RWPE2 (cell line): ENCODE measurements at places on chromosomes 2 and 18.

DNA sequence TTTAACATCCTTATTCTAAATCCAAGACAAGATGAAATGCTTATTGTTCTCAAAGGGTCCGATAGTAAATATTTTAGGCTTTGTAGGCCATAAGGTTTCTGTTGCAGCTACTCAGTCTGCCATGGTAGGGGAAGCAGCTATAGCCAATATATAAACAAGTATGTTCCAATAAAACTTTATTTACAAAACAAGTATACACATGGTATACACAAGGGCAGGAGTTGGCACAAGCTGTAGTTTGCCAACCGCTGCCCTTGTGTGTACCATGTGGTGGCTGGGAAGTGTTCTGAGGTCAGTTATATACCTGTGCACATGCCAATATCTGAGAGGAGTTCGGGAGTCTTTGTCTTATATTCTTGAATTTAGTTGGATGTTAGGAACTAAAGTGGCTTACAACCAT, 126.0 kb upstream of the DNMT3A start:
- DNase-seq: no peak

DNA sequence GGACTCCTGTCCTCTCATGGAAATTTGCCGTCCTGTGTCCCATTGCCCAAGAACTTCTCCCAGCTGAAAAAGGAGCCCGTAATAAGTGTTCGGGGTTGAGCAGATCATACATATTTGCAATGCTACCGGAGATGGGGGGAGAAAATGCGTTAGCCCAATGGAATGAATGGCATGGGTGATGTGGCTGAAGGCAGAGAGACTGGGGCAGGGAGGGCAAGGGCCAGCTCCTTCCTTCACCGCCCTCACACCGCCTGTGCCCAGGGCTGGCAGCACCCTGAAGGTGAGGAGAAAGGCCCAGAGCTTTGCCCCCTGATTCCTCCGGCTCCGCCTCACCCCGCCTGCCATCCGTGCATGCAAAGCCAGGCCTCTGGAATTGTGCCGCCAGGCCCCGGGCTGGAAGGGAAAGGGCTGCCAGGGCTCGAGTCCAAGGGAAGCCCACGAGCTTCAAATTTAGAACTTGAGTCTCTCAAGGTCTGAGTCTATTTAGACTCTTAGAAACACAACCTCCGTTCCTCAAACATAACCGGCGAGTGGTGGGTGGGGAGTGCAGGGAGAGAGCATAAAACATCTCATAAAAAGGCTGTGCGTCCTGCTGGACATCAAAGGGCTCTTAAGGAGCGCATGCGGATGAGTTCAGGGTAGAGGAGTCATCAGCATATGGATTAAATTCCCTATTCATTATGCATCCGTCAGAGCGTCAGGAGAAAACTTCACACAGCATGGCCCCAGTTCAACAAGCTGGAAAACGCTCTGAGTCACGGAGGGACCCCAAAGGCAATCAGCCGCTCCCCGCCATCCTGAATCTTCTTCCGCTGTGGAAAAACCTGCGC, 121.7 kb upstream of the GLI2 start:
- DNase-seq: no peak

- DNase-seq: no peak
Measured at GRCh38 chr2:184890311-184890710, 292.0 kb downstream of the ZNF804A start.

DNA sequence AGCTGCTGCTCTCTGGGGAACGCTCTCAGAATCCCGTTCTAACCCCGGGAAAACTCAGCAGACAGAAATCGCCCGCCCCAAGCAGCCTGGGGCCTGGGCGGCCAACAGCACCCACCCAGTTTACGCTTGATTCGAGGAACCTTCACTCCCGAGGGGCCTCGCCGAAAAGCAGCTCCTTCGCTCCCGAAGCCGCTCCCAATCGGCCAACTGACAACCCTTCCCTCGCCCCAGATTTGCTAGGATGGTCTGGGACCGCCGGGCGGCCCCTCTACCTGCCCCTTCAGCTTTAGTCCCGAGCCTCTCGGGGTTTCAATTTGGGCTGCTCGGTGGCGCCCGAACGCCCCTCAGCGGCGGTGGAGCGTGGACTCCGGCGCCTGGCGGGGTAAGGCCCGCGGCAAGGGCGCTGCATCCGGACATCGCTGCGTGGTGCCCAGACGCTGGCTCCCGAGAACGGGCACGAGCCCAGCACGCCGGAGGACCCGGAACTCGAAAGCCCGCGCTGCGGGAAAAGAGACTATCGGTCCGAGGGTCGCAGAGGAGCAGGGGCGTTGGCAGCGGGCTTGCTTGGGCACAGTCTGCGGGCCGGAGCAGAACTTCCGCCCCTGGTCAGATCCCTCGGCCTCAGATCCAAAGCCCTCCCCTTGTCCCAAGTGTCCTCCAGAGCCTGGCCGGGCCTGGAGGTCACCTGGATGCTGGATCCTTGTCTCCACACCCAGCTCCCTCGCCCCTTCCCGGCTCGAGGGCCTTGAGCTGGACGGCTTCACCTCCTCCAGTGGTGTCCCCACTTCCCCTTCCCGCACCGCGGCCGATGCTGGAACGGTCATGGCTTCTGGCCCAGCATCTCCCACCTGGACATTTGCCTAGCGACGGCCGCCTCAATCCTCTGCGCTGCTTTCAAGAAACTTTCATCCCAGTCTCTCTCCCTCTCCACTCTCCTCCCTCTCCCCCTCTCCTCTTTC, 3.0 kb upstream of the OTX1 start:
- no peak for DNase-seq

DNA sequence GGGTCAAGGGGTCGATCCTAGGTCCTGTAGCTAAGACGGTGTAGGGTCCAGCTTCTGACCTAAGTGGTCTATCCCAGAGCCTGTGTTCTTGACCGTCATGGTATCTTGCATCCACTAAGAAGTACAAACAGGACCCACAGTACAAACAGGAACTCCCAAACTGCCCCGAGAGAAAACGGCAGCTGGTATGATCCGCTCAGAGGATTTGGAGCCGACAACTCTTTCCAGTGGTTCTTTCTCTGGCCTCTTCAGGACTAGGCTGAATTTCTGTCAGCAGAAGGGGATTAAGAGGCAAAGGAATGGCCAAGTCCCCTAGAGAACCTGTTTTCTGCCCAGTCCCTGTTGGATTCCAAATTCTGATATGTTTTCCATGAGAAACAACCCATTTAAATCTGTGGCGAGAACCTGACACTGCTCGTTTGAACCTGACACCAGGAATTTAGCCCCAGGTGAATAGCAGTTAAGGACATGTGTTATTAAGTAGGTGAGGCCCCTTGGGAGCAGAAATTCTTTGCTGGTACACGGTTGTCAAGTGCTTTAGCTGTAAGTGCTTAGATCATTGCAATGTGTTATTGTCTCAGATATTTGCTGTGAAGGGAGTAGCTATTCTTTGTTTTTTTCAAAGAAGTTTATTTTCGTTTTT, 50.5 kb upstream of the TXNDC2 start:
- no peak for DNase-seq

- DNase-seq: no peak
Measured at GRCh38 chr2:17793296-17793695, 23.0 kb upstream of the MSGN1 start.

GRCh38 chr18:26322890-26323653, 96.8 kb downstream of the TAF4B start:
- no peak for DNase-seq

DNA sequence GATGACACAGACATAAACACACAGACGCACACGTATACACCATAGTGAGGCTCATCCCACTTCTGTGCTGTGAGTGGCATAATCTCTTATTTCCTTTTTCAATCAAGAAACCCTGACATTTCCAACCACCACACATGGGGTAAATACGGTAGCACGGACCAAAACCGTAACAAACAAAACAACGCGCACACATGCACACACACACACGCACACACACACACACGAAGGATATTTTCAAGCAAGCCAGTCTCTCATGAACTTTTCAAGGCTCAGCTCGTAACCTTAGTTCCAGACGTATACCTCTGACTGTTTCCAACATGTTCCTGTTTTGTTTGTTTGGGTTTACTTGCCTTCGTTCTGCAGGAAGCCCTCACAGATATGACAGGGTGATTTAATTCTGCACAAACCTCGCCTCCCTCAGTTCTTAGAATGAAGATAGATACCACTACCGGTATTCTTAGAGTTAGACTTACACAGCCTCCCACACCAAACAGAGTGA, 119.8 kb downstream of the BCL2 start:
- DNase-seq: no peak

- peak; percentile 53 for DNase-seq
Measured at GRCh38 chr2:241842620-241843211, 16.0 kb downstream of the PDCD1 start.

DNA sequence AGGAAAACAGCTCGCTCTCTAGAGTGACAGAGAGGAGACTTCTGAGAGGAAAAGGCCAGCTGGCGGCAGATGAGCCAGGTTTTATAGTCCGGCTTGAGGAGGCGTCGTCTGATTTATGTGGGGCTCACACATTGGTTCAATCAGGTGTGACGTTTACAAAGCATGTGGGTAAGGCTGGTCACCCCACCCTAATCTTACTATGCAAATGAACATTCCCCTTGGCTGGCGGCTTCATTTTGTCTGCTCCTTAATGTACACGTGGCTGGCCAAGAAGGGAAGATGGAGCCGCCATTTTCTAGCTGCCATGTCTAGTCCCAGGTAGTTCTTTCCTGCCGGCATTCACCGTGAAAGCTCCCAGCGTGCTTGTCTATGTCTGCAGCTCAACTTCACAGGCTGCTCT, 299.1 kb upstream of the SPRED2 start:
- DNase-seq: no peak

- no peak for DNase-seq
Measured at GRCh38 chr18:47801817-47802216, 128.6 kb downstream of the SMAD2 start.

DNA sequence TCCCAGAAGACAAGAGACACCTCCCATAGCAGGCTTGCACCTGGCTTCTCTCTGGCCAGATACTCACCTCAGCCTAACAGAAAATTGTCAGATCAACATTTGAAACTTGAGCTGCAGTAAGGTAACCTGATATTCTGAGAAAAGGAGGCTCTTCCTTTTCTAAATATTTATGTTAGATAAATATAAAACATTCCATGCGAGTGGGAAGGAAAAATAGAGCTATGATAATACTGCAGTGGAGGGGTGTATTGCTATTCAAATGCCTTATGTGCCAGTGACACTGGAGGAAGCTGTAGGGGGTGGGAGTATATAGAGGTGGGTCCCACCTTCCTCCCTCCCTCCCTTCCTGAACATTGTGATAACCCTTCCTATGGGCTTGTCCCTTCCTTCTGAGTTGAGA, 515.5 kb upstream of the CHAC2 start:
- no peak for DNase-seq

DNA sequence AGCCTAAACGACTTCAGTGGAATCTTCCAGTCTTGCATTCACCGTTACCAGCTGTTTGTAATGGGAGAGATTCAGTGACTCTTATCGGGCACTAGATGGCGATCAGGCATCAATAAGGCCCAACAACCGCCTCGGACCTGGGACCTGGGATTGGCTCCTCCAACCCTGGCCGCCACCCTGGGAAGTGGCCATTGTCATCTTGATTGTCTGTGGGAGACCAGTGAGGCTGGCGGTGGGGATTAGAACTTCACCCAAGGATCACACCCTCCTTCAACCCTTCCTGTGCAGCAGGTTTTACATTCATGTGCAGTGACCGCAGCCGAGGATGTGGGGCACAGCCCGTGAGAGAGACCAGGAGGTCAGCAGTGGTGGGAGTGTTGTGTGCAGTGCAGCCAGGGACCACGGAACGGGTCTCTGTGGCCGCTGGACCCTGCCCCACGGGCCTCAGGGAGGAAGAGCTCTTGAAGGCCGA, 85.3 kb downstream of the SPP2 start:
- DNase-seq: peak; percentile 75

GRCh38 chr18:54389143-54389505, 31.4 kb downstream of the C18orf54 start:
- no peak for DNase-seq

DNA sequence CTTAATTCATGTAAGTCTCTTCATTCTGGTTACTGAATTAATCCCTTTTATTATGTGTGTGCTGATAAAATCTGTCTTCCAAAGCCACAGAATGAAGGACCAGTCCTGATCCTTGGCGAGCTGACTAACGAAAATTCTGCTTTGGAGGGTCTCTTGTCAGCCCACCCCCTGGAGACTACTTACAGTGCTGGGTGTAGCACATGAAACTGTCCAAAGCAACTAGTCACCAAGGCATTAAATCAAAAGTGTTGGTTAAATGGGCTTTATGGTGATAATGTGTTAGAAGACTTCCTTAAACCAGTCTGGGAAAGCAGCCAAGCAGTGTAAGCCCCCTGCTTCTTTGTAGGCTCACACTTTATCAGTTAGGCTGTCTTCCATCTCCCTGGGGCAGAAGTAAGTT, 420.2 kb downstream of the SUCLG1 start:
- DNase-seq: no peak

- no peak for DNase-seq
Measured at GRCh38 chr2:230327418-230328154, 593 bp downstream of the SP140L start.

GRCh38 chr2:204452464-204453023, 92.7 kb upstream of the PARD3B start:
- peak; percentile 66 for DNase-seq

DNA sequence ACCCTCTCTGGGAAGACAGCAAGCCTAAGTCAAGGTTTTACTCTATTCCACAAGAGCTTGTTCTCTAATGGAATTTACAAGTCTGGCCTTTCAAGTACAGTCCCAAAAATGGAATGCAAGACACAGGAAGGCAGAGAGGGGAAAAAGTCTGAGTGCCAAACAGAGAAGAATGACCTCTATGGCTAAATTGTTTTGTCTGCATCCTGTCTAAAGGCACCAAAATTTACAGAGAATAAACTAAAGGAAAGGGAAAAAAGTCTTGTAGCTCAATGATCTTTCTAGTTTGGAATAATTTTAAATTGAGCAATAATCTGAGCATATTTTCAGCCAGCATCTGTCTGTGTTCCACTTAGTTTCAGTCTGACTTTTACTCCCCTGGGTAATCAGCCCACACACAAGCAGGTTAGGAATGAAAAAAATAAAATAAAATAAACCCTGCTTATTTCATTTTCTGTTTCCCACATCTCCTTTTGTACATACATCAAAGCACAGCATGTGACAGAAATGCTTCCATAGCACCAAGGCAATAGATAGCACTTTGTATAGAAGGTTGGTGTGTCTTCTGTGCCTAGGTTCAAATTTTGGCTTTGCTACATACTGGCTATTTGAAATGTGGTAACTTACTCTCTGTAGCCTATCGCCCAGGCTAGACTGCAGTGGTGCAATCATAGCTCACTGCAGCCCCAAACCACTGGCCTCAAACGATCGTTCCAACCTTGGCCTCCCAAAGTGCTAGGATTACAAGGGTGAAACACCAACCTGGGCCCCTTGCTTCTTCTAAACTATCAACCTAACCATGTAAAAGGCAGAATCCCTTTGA, 105.1 kb downstream of the SLC8A1 start:
- DNase-seq: no peak

GRCh38 chr2:211564441-211564840, 974.2 kb downstream of the ERBB4 start:
- DNase-seq: no peak

GRCh38 chr18:38244480-38244879, 678.9 kb upstream of the CELF4 start:
- no peak for DNase-seq
